HCT116 (cell line): ENCODE measurements at places on chromosomes 2 and 18.

GRCh38 chr2:205089958-205090357 lies 544.7 kb downstream of the PARD3B start:
- no peak for DNase-seq

DNA sequence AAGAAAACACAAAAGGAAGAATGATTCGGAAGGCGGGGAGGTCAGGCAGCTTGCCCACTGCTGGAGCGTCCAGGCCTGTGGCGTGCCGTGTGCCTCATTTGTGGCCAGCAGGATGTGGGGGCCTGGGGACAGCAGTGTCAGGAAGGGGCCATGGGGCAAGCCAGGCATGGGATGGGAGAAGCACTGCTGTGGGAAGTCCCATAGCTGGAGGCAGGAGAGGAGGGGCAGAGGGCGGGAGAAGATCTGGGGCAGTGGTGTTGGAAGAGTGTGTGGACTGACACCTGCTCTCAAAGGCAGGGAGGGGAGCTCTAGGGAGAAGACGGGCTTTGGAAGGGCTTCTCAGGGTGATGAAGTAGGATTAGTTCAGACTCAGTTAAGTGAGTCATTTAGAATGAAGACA lies 133.7 kb downstream of the ACOXL start:
- DNase-seq = no peak

DNA sequence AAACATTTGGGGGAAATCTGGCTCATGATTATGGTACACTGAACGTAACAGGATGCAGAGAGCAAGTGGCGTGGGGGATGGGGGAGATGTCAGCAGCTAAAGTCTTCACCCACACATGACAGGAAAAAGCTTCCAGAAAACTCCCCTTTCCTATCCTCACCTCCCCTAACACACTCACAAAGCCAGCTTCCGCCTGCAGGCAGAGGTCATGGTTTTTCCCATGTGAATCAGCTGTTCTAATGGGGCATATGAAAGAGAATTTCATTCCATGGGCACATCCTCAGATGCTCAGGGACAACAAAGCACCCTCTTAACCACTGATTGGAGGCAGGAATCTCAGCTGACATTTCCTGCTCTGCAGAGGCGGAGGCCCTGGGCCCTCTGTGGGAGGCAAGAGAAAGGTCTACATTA lies 129.1 kb downstream of the TSN start:
- DNase-seq = no peak

GRCh38 chr2:219001577-219002394 lies 8.6 kb upstream of the CRYBA2 start:
- peak; percentile 40 for DNase-seq

DNA sequence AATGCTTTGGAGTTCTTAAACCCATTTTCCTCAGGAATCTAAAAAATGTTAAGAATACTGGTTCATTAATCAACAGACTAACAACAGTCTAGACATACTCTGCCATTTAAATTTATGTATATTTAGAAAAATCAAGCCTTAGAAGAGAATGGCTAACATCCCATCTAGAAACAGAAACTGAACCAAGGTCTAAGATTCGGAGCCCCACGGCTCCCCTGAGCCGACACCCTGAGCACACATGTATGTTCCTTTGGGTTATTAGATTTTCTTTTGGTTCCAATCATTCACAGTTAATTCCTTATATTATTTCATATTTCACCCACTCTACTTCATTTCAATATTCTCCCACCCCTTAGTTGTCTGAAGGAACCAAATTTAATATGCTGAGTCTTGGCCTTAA lies 94.8 kb upstream of the HNRNPA3 start:
- no peak for DNase-seq
